A549 (cell line): ENCODE measurements at places on chromosomes 13 and 19.

DNA sequence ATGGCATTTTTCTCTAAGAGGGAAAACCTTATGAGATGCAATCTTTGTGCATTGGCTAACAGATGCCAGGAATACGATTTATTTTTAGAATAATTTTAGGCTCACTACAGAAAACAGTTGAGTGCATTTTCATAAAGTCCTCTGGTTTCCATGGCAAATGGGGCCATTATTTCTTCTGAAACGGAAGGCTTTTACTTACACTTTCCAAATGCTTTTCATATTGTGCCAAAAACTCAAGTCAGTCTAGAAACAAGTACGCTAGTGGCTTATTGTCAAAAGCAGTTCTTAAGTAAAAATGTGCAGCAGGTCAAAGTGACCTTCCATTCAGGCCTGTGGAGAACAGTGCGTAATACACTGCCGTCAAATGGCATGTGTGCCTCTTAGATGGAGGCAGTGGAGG is 628.7 kb downstream of the EFNB2 start:
- DNase-seq, result no peak

- DNase-seq, result no peak
Observed at GRCh38 chr19:17721111-17721628, 1.9 kb downstream of the MAP1S start.

DNA sequence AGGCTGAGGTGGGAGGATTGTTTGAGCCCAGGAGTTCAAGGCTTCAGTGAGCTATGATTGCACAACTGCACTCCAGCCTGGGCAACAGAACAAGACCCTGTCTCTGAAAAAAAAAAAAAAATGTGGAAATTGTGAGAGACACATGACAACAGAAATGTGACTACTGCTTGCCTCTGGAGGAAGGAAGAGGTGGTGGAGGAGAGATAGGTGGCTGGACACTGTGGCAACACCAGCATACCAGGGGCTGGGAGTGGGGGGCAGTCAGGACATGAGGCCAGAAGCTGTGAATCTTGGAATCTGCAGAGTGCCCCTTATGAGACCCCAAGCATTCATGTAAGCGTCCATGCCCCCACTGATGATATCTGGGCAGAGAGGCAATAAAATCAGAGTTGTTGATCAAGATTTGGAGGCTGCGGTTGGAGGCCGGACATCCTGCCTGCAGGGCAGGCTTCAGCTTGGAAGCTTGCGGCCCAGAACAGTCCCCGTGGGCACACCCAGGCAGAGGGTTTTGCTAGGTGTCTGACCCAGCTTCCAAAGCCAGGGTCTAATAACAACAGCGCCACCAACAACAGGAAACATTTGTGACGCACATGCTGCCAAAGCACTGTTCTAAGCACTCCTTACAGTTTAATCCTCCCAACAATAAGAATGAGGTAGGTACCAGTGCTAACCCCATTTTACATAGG is 16.9 kb downstream of the FAM187B start:
- DNase-seq, result no peak

- no peak for DNase-seq
Observed at GRCh38 chr13:40319699-40320579, 346.5 kb downstream of the FOXO1 start.

DNA sequence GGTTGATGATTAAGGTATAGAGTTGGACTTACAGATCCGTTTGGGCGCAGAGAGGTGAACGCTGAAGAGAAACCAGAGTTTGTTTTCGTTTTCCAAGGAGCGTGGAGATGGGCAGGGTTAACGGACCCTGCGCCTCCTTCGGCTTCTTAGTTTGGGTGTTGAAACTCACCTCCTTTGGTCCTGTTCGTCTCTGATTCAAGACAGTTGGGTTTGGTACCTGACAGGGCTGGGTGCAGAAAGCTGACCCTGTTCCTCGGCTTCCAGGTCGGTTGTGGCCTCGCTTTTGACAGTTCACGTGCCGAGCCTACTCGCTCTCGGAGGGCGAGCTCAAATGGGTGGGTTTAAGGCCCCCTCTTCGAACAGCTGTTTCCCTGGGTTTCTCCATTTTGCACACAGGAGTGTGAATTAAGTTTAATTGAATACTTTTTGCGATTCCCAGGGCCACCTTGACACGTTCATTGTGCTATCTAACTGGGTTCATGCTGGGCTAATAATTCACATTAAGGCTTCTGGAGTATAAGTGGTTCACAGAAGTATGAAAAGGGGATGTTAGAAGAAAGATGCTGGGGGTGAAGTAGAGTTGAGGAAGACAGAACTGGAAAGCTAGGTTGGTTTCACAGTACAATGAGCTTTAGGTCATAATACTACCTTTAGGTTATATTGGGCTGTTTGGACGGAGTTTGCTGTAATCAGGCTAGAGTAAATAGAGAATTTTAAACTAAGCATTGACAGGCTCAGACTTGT is 638 bp downstream of the USPL1 start:
- no peak for DNase-seq

DNA sequence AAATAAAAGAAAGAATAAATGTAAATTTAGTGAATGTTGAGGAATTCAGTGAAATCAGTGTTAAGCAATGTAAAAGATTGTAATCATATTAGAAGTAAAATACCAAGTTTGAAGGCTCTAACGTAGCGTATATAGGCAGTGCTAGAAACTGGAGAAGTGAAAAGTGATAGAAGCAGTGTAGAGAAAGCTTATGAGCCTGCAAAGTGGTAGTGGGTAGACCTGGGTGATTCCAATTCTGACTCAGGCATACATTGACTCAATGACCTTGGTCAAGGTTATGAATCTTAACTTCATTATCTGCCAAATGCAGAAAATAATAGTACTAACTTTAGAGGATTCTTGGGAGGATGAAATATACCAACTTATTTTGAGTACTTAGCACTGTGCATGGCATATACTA is 4.1 kb downstream of the SLC10A2 start:
- DNase-seq, result no peak

- DNase-seq, result no peak
Observed at GRCh38 chr13:94494026-94494425, 14.5 kb upstream of the DCT start.

DNA sequence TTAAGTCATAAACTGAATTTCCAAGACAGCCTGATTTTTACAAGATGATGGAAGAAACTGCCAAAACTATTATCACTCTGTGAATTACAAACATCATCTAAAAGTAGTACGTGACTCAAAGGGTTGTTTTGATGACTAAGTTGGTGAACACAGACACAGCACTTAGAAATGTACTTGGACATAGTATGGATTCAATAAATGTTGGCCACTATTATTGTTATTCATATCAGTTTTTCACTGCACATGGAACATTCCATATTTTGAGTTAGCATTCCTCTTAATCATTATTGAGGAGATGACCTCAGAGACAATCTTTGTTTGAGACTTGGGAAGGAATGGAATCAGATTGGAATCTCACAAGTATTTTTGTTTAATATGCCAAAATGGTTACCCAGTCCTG is 172.9 kb downstream of the OXGR1 start:
- DNase-seq, result no peak

- DNase-seq, result no peak
Observed at GRCh38 chr13:100470866-100471505, 117.6 kb downstream of the GGACT start.

GRCh38 chr19:6249296-6249695 is 30.5 kb downstream of the MLLT1 start:
- DNase-seq, result no peak

GRCh38 chr13:44652962-44653660 is 77.0 kb upstream of the TSC22D1 start:
- no peak for DNase-seq

GRCh38 chr19:19618219-19619051 is at the start of gene PBX4:
Gene PBX4 (minus strand): TSS chr19:19618687. CDS start chr19:19618629, 58 bp downstream.
- peak; percentile 87 for DNase-seq

GRCh38 chr13:106096661-106097092 is 438.8 kb downstream of the EFNB2 start:
- DNase-seq, result peak; percentile 25

- no peak for DNase-seq
Observed at GRCh38 chr13:77915686-77916085, 2.9 kb downstream of the EDNRB start.

DNA sequence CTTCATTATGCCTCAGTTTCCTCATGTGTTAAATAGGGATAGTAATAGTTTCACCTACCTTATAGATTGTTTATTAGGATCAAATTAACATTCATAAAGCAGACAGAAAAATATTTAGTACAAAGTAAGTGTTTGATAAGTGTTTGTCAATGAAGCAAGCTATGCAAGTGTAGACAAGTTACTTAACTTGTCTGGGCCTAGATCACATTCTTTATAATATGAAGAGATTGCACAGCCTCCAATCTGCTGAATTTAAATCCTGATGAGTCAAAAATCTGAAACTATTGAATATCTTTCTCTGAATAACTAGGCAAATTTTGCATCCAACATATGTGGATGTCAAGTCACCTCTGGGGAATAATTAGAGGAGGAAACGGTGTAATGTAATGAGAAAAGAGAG is 170.5 kb downstream of the MZT1 start:
- no peak for DNase-seq

GRCh38 chr13:59304596-59304995 is 859.1 kb downstream of the DIAPH3 start:
- no peak for DNase-seq

- DNase-seq, result no peak
Observed at GRCh38 chr19:58582985-58583384, 9.8 kb upstream of the MZF1 start.

- DNase-seq, result no peak
Observed at GRCh38 chr19:6362027-6362350, 658 bp downstream of the CLPP start.

- no peak for DNase-seq
Observed at GRCh38 chr13:43986421-43986981, 106.8 kb downstream of the LACC1 start.

- DNase-seq, result no peak
Observed at GRCh38 chr13:47158593-47158992, 261.7 kb upstream of the HTR2A start.

DNA sequence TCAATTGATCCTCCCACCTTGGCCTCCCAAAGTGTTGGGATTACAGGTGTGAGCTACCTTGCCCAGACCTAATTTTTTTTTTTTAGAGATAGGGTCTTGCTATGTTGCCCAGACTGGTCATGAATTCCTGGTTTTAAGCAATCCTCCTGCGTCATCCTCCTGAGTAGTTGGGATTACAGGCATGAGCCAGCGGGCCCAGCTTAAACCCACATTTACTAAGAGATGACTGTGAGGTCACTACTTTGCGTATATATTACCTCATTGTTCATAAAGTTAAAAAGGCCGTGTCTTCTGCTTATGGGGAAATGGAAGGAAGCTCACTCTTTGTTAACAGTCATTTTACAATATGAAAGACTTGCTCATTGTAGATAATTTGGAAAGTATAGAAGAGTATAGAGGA is 39.6 kb upstream of the C1QTNF9 start:
- DNase-seq, result no peak

DNA sequence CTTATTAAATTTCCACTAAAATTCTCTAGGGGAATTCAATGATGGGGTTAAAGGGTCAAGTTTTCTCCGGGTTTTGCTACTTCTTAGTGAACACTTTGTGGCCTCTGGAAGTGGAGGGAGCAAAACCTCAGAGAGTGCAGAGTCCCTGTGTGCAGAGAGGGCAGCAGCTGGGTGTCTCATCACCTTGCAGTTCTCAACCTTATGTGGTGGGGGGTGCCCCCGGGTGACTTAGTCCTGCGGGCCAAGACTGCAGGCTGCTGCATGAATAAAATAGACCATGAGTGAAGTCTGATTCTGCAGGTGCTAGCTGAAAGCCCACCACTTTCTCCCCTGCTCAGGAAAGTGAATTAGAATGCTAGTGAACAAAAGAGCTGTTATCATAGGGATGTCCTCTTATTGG is 191.6 kb downstream of the DLEU7 start:
- DNase-seq, result no peak

GRCh38 chr13:23504180-23504579 is 66.0 kb upstream of the TNFRSF19 start:
- no peak for DNase-seq

GRCh38 chr13:31919971-31920726 is 111.4 kb upstream of the FRY start:
- DNase-seq, result no peak

GRCh38 chr13:42350141-42350540 is 78.2 kb downstream of the AKAP11 start:
- DNase-seq, result no peak

DNA sequence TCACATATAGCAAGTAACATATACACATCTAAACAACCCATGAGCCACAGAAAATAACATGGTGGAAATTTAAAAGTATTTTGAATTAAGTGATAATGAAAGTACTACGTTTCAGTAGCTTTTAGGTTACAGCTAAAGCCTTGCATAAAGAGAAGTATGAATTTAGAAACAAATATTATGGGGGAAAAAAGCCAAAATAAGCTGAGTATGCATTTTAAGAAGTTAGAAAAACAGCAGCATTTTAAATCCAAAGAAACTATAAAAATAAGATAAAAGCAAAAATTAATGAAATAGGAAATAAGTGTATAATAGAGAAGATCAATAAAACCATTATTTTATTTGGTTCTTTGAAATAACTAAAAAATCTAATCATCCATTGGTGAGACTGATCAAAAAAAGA is 89.8 kb upstream of the ARHGEF7 start:
- DNase-seq, result no peak

GRCh38 chr19:40507892-40508291 is 41.1 kb downstream of the SPTBN4 start:
- DNase-seq, result no peak

GRCh38 chr13:90201676-90202460 is 1145.6 kb upstream of the MIR17HG start:
- DNase-seq, result no peak

DNA sequence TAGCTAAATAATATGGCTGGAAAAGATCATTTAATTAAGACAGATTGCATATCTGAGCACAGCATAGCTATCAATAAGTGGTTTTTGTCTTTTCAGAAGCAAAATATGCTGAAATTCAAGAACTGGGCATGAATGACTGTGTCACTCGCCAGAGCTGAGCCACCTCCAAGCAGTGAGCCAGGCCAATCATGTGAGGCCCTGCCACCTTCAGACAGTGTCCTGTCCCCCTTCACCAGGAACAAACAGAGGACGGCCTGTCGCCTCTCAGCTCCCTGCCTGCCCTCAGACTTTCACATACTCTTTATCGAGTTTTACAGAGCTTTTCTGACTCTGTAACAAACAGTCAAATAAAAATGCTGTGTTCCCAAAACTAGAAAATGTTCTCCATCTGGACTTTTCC is 171.0 kb upstream of the TSC22D1 start:
- DNase-seq, result no peak
